ENCODE measurements at places on chromosomes 3 and 15.

- no peak for DNase-seq
These were observed 14.5 kb downstream of the SPTBN5 start for GRCh38 chr15:41879321-41879845.

DNA sequence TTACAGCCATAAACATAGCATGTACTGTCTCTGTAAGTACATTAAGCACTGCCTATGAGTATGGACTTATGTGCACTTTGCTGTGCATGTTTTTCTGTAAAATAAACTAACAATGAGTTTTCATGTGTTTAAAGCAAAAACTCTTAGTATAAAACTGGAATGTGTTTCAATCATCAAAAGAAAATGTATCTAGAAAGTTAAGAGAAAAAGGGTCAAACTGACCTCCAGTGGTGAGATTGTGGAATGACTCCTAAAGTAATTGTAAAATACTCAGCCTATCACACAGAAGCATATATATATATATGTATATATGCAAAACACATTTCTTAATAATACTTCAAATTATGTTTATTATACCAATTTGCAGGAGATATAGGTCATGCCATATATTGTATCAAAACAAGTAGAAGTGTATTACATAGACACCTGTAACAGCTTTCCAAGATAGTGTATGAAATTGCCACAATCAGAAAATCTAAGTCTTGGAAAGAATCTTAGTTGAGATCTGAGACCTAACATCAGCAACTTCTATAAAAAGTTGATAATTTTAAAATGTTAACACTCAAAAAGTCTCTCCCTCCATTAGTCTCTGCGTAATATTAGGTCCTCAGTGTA, 199.6 kb downstream of the FMN1 start:
- DNase-seq: no peak

DNA sequence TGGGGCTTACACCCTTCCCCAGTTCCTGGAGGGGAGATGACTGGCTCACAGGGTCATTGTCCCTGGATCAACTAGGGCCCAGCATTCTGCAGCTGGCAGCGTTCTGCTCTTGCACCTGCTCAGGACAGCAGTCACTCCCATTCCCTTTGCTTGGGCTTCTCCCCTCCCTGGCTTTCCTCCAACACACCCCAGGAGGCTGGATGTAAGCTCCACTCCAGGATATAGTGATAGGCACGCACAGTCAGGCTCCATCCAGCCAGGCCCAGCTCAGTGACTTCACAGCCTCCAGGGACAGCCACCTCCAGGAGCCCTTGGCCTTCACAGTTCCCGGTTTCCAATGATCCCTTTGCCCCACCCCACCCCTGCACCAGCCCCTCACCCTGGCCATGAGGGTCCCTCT, 1.9 kb downstream of the SPTBN5 start:
- DNase-seq: no peak

DNA sequence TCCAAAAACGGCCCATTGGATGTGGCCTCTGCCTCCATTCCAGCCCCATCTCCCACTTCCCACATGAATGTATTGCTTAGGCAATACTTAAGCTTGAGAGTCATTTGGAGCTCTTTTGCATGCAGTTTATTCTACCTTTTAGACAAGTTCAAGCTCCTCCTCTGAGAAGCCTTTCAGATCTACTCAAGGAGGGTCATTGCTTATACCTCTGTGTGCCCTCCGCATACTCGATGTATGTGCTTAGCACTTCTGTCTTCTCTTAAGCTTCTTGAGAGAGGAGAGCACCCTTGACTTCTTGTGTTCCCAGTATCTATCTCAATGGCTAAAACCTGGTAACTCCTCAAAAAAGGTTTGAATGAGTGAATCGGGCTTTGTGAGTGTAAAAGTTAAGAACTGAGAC, 6.6 kb upstream of the UBE3A start:
- DNase-seq: no peak

DNA sequence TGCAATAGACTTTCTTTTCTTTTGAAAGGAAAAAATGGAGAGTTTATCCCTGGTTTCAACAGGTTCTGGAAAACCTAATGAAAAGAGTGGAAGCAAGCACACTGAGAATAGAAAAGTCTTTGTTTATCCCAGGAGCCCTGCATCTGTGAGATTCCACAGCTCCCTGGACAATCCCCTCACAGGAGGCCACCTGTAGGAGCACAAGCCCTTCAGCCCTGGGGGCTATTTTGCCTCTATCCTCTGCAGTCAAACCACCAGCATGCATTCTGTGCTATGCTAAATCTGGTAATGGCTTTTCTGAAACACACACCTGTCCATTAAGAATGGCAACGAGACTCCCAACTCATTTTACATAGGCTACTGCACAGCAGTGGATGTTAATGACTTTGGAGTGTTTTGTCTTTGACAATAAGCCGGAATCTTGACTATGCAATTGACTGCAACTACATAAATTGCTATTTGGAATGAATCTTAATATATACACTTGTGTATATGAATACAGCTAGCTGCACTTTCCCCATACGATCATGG, 369.4 kb downstream of the NR2F2 start:
- DNase-seq: no peak

DNA sequence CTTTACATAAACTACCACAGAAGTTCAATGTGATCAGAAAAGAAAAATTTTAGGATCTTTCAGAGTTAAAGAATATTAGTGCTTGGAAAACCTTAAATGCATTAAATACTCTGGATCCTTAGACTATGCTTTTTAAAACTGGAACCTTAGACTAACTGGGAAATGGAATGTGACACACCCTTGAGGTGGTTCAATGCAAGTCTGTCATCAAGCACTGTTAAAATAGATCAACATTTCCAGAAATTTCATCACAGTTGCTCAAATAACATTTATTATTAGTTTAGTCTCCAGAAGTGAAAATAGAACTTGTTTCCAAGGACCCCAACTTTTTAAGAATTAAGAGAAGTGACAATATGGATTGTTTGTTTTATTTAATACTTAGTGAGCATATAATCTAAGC, 71.8 kb downstream of the GAP43 start:
- DNase-seq: no peak

DNA sequence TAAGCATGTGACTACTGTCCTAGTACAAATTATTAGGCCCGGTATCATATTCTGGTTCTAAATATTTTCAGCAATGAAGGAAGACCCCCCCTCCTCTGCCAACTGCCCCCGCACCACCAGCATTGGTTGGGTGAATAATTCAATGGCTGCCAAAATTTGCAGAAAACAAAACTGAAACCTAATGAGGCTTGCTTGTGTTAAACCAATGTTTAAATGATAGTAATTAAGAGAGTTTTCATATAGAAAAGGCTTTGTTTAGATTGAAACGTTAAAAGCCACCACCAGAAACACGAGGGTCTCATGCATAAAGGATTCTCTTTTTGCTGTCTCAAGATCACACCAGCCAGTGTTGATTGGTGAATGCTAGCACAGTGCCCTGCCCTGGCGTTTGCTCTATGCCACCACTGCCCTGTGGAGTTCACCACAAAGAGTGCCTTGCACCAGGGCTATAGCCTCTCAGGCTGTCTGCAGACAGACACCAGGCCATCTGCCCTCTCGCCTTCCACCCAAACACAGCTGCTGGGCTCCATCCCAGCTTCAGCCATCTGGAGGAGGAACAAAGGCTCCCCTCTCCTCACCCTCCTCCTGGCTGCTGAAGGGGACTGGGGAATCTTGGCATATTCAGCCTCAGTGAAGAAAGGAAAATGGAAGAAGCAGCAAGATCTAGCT, 200.3 kb upstream of the PFN2 start:
- DNase-seq: no peak

- no peak for DNase-seq
These were observed 26.1 kb upstream of the TM4SF4 start for GRCh38 chr3:149448331-149448831.

GRCh38 chr3:152519376-152519775, 250.6 kb downstream of the MBNL1 start:
- no peak for DNase-seq

GRCh38 chr3:55189359-55189801, 261.5 kb upstream of the LRTM1 start:
- DNase-seq: no peak

DNA sequence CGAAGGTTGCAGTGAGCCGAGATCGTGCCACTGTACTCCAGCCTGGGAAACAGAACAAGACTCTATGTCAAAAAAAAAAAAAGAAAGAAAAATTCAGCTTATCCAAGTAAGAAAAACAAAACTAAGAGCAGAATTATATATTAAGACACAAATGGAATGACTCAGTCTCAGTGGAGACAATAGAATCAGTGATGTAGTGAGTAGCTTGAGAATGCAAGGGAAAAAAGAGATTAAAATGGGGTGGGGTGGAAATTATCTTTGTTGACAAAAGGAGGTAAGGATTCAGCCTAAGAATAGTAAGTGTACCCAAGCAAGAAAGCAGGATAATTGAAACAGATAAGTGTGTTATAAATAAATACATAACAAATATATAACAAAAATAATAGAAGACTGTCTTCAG, 70.7 kb downstream of the BLM start:
- no peak for DNase-seq

- no peak for DNase-seq
These were observed 16.7 kb upstream of the SECISBP2L start for GRCh38 chr15:49062900-49063299.

GRCh38 chr3:181728470-181729340, 17.0 kb downstream of the SOX2 start:
- no peak for DNase-seq

DNA sequence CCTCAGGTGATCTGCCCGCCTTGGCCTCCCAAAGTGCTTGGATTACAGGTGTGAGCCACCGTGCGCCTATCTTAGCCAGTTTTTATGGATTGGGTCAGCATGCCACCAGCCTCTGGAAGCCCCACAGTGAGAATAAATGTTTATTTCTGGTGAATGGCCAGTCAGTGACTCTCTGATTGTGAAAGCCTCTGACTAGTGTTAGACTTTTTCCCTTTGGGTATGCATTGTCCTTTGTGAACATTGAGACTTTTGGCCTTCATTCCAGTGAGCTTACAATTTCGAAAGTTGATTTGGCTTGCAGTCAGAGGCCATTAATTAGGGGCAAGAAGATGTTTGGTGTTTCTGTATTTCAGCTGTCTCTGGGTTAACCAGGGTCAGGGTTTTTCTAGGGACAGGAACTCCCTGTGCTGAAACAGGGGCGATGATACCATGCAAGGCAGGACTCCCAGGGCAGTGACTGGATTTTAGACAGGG, 274.5 kb upstream of the C2CD4B start:
- DNase-seq: no peak

DNA sequence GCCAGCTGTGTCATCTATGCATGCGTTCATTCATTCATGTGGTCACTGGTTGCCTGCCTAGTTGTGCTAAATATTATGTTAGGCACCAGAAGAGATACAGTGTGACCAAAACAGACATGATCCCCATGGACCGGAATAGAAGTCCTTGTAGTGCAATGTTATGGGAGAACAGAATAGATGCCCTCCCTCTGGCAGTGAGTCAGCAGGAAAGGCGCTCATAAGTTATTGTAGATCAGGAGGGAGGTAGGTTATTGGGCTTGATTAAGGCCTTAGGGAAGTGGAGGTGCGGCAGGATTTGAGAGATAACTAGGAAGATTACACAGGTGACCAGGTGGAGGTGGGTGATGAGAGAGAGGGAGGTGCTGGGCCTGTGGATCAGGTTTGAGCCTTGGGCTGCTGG, 5.2 kb downstream of the MCTP2 start:
- DNase-seq: no peak

DNA sequence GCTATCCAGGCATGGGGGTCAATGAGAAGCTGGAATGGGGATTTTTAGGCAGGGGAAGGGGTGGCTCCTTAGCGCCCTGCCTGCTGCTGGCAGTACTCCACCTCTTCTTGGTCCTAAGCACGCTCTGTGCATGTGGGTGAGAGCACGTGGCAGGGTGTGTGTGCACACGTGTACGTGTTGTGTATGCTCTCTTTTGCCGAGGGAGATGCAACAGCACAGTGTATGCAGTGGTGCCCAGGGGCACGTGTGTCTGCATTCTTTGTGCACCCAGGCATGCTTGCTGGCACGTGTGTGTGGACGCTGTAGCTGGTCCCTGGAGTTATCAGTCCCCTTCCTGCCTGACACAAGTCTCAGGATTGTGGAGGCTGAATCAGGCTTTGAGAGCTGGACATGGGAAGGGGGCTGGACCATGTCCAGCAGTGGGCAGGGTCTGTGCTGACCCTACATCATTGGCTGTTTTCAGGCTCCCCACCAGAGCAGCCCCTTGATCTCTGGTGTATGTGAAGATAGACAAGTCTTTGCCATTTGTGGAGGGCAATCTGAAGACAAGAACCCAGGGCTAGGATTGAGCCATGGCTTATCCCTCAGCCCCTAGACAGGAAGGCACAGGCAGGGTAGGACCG, 1.9 kb upstream of the CAMKV start:
- DNase-seq: no peak

GRCh38 chr3:168267179-168267578, 171.5 kb upstream of the GOLIM4 start:
- DNase-seq: no peak

DNA sequence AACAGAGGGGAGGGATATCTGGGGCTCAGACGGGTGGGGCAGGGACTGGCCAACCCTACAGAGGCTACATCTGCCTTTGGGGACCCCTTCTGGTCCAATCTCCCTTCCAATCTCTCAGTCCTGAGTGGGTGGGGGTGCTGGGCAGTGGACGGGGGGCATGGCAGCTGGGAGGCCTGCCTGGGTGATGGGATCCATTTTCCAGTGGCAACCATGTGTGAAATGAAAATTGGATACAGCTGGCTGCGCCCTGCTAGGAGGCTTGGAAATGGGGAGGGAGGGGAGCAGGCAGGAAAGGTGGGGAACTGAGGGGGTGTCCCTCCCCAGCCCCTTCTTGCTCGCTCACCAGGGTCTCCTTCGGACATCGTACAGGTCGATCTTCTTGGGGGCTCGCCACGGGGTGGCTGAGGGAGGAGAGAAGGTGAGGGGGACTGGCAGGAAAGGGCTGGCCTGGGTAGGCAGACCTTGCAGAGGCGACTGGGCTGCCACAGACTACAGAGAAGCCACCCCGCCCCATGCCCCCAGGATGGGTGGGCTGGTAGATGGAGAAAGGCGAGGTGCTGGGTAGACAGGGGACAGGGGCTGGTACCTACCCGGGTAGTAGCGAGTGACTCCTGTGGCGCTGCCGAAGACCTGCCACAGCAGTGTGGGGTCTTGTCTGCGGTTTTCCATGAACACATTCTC, 21.2 kb upstream of the TMEM115 start:
- no peak for DNase-seq

- DNase-seq: no peak
These were observed 212.2 kb upstream of the LINGO1 start for GRCh38 chr15:77844798-77845446.

DNA sequence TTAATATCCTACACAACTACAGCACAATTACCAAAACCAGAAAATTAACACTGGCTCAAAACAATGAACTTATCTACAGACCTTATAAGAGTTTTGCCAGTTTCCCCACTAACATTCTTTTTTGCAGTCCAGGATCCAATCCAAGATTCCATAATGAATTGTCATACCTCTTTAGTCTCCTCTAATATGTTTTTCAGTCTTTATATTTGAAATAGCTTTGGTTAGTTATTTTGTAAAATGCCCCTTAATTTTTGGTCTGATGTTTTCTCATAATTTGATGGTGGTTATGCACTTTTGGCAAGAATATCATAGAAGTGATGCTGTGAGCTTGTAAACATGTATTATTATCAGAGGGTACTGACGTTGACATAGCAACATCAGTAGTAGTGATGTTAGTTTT, 124.3 kb downstream of the ISL2 start:
- no peak for DNase-seq

GRCh38 chr3:188362405-188362831, 208.5 kb downstream of the LPP start:
- no peak for DNase-seq

GRCh38 chr15:74750751-74751150, 2.1 kb downstream of the CYP1A2 start:
- DNase-seq: no peak

GRCh38 chr3:44513513-44513912, 36.0 kb upstream of the ZNF445 start:
- DNase-seq: no peak

GRCh38 chr3:180048840-180049239, 12.1 kb upstream of the PEX5L start:
- no peak for DNase-seq

Measured in activated CD8-positive, alpha-beta memory T cell treated with anti-CD3 and anti-CD28 coated beads for 1 hour (primary cell).